ENCODE measurements at places on chromosomes 3 and 15.

DNA sequence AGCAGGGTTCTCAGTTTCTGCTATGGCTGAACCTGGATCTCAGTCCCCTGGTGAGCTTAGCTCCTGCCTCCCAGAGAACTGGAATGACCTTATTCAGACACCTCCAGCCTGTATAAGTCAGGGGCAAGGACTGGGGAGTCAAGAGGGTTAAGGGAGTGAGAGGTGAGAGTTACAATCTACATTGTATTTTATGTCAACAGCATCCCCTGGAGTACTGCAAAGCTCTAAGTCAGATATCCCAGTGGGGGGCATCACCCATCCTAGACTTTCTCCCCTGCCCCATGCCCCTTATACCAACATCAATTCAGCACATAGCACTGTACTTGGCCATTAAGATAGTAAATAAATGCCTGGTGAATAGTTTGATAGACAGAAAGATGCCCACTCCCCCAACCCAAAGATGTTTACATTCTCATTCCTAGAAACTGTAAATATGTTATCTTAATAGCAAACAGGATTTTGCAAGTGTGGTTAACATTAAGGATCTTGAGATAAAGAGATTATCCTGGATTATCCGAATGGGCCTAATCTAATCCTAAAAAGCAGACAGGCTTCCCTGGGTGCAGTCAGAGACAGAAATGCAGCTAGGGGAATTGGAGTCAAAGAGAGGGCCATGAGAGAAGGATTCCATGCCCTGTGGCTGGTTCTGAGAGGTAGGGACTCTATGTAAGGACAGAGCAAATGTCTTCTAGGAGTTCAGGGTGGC is 132.3 kb upstream of the RASGRP1 start:
- no peak for DNase-seq

GRCh38 chr3:144259267-144259666 is 287.6 kb downstream of the DIPK2A start:
- DNase-seq = no peak

- DNase-seq = no peak
These were observed 190.1 kb downstream of the CHST2 start for GRCh38 chr3:143309705-143310104.

DNA sequence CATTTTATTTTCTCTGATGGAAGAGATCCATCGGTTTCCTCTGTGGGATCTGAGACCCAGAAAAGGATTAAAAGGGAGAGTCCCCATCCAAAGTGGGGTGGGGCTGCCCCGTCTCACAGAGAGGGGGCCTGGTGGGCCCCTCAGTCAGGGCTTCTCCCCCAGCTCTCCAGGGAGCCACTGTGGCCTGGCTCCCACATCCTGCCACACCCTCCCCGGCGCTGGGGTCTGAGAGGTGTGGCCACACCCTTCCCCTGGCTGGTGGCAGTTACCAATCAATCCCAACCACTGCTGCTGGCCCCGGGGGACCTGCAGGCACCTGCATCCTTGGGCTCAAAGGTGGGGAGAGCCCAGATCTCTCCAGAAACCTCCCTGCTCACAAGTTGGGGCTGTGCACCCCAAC is 161.8 kb upstream of the IQSEC1 start:
- no peak for DNase-seq

GRCh38 chr3:65779390-65779789 is 259.3 kb downstream of the MAGI1 start:
- no peak for DNase-seq

DNA sequence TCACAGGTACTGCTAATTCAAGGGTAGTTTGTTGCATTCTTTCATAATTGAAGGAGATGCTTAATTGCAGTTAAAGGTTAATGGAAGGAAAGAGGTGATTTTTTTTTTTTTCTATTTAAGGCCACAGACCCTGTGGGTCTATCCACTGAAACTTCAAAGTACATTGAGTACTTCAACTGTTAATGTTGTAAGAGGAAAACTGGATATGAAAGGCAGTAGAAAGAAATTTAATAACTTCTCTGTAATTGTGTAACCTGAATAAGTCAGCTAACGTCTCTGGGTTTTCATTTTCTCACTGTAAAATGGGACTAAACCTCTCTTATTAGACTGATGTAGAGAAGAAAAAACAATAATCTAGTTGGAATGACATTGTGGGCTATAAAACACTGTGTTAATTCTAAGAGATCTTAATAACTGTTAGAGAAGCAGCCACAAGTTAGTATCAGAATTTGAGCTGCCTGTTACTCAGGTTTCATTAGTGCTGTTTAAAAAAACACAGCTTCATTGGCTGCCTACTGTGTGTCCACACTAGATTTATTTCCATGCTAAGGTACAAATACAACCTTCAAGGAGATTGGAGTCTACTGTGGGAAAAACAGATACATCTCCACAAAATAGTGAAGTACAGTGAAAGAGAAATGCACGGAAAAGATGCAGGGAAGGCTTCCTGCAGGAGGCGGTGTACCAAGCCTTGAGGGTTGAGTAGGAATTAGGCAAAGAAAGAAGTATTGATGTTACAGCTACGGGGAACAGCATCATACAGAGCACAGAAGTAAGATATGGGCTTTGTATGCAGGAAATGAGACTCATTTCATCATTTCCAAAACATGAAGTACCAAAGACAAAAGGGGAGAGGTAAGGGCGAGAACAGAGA is 483.6 kb downstream of the TAFA4 start:
- DNase-seq = no peak

DNA sequence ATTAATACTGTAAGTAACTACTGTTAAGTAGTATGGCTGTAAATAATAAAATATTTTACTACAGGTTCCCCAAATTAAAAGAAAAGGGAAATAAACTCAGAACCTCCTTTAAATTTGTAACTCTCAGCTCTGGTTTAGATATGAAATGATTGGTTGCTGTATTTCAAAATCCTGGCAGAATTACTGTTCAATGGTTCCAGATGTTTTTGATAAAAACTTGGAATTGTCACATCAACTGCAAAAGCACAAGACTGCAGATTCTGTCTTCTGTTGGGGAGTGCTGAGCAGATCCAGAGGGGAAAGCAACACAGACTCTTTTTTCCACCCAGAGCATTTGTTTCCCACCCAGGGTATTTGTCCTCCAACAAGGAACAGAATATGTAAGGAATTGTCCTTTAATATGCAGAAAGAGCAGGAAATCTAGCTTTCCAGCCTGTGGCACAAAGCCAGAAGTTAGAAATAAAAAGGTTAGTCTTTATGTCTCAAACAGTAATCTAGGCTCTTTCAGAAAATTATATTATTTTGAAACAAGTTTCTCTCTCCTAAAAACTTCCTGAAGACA is 178.1 kb downstream of the KLHL25 start:
- DNase-seq = no peak

DNA sequence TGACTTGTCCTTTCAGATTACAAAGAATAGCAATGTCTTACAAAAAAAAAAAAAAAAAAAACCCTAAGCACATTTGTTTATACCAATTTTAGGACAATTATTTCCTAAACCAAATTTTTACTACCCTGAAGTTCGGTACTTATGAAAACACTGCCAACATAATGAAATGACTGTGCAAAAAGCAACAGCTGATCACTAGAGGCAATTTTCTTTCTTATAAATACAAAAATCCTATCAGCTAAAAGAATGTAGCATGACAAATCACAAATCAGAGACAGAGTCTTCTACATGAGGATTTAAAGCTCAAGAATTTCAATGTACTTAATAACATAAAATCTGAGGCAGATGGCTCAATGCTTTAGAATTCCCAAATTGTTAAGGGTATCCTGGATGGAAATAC is 191.8 kb downstream of the MAGI1 start:
- DNase-seq = no peak
